ENCODE measurements at places on chromosomes 2 and 18. TPM values are rescaled to one million over a fixed set of nuclear protein-coding genes. Genes with fewer than 3 reads are reported as not detected.

Gene ST6GAL2
- total RNA-seq = not detected

Gene OTX1
- not detected for total RNA-seq

Gene DYNC2LI1
- total RNA-seq = 25.9 TPM

Gene SLC35F5
- total RNA-seq = 204 TPM

Gene SLC38A11
- total RNA-seq = not detected

Gene CAPN14
- total RNA-seq = 0.12 TPM

Gene CCDC68
- total RNA-seq = 3.9 TPM

Gene DNAJC5G
- not detected for total RNA-seq

Gene RPRM
- total RNA-seq = not detected

Gene BMP10
- not detected for total RNA-seq

Gene TMEM200C
- total RNA-seq = 0.06 TPM

Gene CCDC121
- 1.8 TPM for total RNA-seq

Gene TMEM17
- total RNA-seq = 2.2 TPM

Gene RAPGEF4
- 2.2 TPM for total RNA-seq

Gene RBM44
- 0.56 TPM for total RNA-seq

Gene ATF2
- 37.5 TPM for total RNA-seq

Gene DLX1
- 0.62 TPM for total RNA-seq

Gene EPB41L3
- 3.7 TPM for total RNA-seq

Gene EN1
- not detected for total RNA-seq

Gene KCNS3
- 0.66 TPM for total RNA-seq

Gene AKAIN1
- not detected for total RNA-seq

Gene TAF4B
- total RNA-seq = 2.5 TPM

Gene XIRP2
- not detected for total RNA-seq

Gene TSN
- total RNA-seq = 41.2 TPM

Gene TUBA3E
- not detected for total RNA-seq

Gene CNGA3
- total RNA-seq = 0.13 TPM

Gene REG3A
- not detected for total RNA-seq

Gene SPRED2
- total RNA-seq = 18.2 TPM

Gene HRH4
- total RNA-seq = 0.06 TPM

Gene CHRNG
- total RNA-seq = not detected

Gene HMSD
- not detected for total RNA-seq

Gene FKBP7
- total RNA-seq = 51.4 TPM

Gene MALL
- total RNA-seq = 44.5 TPM

Gene GAL3ST2
- not detected for total RNA-seq

Gene CCL20
- not detected for total RNA-seq

Gene CD207
- not detected for total RNA-seq

Gene PECR
- total RNA-seq = 11.6 TPM

Gene IL1B
- 0.50 TPM for total RNA-seq

Gene NETO1
- total RNA-seq = not detected

Gene CCDC85A
- total RNA-seq = 0.19 TPM

Gene ALLC
- total RNA-seq = not detected

Gene RSAD2
- total RNA-seq = 0.40 TPM

Gene BOLL
- not detected for total RNA-seq

Gene VIL1
- total RNA-seq = not detected

Gene SCN7A
- total RNA-seq = not detected

Gene TOGARAM2
- under 0.01 TPM for total RNA-seq

Gene DPP10
- total RNA-seq = not detected

Gene VPS54
- total RNA-seq = 21.3 TPM

Measured in aortic smooth muscle cell (primary cell).